ENCODE measurements at places on chromosomes 5 and 9.

- H3K27ac ChIP-seq = no peak overlapping the region
- no peak overlapping the region for H3K4me3 ChIP-seq
- peaks cover 18% of the 10 kb centered on the region for H3K27me3 ChIP-seq
- H3K4me1 ChIP-seq = no peaks in the 10 kb centered on the region
- DNase-seq = no peak
Observed at GRCh38 chr5:180173875-180174586, 35.0 kb downstream of the RASGEF1C start.

GRCh38 chr5:41435276-41435675 lies 75.1 kb downstream of the PLCXD3 start:
- no peak overlapping the region for H3K4me3 ChIP-seq
- no peaks in the 10 kb centered on the region for H3K27me3 ChIP-seq
- no peaks in the 10 kb centered on the region for H3K4me1 ChIP-seq
- H3K27ac ChIP-seq = no peak overlapping the region
- no peak for DNase-seq

GRCh38 chr9:21801683-21802417 lies 586 bp upstream of the MTAP start:
- peak overlapping the region; percentile 90 for H3K4me3 ChIP-seq
- DNase-seq = peak; percentile 89
- H3K27ac ChIP-seq = peak overlapping the region; percentile 90
- H3K4me1 ChIP-seq = peaks cover 15% of the 10 kb centered on the region
- no peaks in the 10 kb centered on the region for H3K36me3 ChIP-seq

DNA sequence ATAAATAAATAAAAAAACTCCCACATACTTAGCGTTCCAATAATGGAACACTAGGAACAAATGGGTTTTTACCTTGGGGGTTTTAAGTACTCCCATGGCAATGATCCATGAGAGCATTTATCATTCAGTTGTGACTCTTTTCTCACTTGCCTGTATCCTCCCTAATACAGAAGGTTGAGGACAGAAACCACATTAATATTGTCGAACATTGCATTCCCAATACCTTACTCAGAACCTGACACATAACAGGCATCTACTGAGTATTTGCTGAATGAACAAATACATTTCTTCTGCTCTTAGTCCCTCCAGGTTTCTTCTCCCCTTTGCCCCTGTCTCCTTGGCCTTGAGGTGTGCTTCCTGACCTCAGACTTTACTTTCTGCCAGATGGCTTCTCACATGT lies 175.9 kb downstream of the CEMIP2 start:
- no peak overlapping the region for H3K27ac ChIP-seq
- H3K4me3 ChIP-seq = no peak overlapping the region
- no peaks in the 10 kb centered on the region for H3K27me3 ChIP-seq
- H3K36me3 ChIP-seq = no peaks in the 10 kb centered on the region
- H3K4me1 ChIP-seq = no peaks in the 10 kb centered on the region

DNA sequence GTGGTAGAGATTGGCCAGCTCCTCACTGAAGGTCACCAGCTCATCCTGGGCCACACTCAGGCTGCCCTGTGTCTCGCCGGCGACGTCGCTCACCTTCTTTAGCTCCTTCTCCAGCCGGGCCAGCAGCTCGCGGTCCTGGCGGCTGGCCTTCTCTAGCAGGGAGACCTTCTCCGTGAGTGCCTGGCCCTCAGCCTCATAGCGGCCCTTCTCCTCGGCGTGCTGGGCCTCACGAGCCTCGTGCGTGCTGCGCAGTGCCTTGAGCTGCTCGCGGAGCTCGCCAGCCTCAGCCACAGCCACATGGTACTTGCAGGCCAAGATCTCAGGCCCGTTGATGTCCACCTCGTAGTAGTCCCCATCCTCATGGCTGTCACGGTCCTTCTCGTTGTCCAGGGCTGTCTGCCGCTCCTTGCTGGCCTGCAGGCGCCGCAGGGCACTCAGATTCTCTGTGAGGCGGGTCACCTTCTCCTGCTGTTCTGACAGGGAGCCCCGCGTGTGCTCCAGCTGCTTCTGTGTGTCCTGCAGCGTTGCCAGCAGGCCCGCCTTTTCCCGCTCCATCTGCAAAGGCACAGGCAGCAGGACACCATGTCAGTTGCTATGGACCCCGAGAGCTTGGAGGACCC lies 45.5 kb downstream of the BICD2 start:
- no peak for DNase-seq
- peaks cover 78% of the 10 kb centered on the region for H3K36me3 ChIP-seq
- H3K4me1 ChIP-seq = peaks cover 16% of the 10 kb centered on the region
- no peak overlapping the region for H3K27ac ChIP-seq
- H3K27me3 ChIP-seq = no peaks in the 10 kb centered on the region

DNA sequence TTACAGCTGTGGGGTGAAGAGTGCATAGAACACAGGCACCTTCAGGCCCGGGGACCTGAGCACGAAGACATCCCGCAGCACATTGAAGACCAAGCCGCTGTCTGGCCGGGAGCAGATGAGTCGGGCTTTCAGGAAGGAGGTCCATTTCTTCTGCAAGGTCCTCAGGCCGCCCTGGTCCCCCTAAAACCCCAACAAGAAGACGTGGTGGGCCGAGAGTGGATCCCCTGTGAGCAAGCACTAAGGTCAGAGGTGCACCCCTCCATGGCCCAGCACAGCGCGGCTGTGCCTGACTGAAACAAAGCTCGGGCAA lies 70.5 kb downstream of the SECISBP2 start:
- no peak for DNase-seq
- H3K36me3 ChIP-seq = peaks cover 73% of the 10 kb centered on the region
- peak overlapping the region; percentile 52 for H3K27ac ChIP-seq
- H3K4me1 ChIP-seq = no peaks in the 10 kb centered on the region
- no peaks in the 10 kb centered on the region for H3K27me3 ChIP-seq
- no peak overlapping the region for H3K4me3 ChIP-seq

GRCh38 chr5:138054847-138055558 lies 22.1 kb upstream of the FAM13B start:
- H3K4me1 ChIP-seq = no peaks in the 10 kb centered on the region
- H3K27me3 ChIP-seq = no peaks in the 10 kb centered on the region
- H3K27ac ChIP-seq = no peak overlapping the region
- no peak for DNase-seq
- no peak overlapping the region for H3K4me3 ChIP-seq

GRCh38 chr9:134365791-134366222 lies 39.6 kb downstream of the RXRA start:
- DNase-seq = no peak
- no peaks in the 10 kb centered on the region for H3K36me3 ChIP-seq
- H3K27ac ChIP-seq = peak overlapping the region; percentile 80
- peaks cover 57% of the 10 kb centered on the region for H3K4me1 ChIP-seq
- no peaks in the 10 kb centered on the region for H3K27me3 ChIP-seq
- no peak overlapping the region for H3K4me3 ChIP-seq

- H3K4me3 ChIP-seq = no peak overlapping the region
- H3K36me3 ChIP-seq = no peaks in the 10 kb centered on the region
- H3K4me1 ChIP-seq = no peaks in the 10 kb centered on the region
- no peak for DNase-seq
- H3K27me3 ChIP-seq = no peaks in the 10 kb centered on the region
Observed at GRCh38 chr5:156826150-156826549, 23.9 kb upstream of the PPP1R2B start.

- DNase-seq = no peak
- no peaks in the 10 kb centered on the region for H3K36me3 ChIP-seq
- no peak overlapping the region for H3K27ac ChIP-seq
- H3K27me3 ChIP-seq = no peaks in the 10 kb centered on the region
- peaks cover 5% of the 10 kb centered on the region for H3K4me1 ChIP-seq
- H3K4me3 ChIP-seq = no peak overlapping the region
Observed at GRCh38 chr5:142063878-142064331, 44.7 kb upstream of the NDFIP1 start.

DNA sequence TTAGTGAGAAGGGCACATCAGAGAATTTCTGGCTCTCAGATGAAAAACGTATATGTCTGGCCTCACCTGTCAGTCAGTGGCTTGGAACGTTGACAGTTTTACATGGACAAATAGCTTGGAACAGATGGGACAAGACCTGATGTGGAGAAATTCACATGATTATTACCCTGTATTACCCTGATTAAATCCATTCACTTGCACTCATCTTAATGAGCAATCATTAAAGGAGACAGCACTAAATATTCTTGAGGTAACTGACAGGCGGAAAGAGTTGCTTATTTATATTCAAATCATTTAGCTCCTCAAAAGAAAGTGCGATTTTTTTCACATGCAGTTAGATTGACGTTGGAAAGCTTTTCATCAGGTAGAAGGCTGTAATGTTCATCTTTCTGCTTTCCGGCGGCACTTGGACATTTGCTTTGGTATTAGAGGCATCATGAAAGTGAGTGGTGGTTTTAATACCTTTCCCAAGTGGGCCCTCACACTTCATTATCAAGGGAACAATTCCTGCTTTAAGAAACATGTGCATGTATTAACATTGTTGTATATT lies 11.7 kb upstream of the TAS2R1 start:
- DNase-seq = no peak
- H3K4me1 ChIP-seq = no peaks in the 10 kb centered on the region

DNA sequence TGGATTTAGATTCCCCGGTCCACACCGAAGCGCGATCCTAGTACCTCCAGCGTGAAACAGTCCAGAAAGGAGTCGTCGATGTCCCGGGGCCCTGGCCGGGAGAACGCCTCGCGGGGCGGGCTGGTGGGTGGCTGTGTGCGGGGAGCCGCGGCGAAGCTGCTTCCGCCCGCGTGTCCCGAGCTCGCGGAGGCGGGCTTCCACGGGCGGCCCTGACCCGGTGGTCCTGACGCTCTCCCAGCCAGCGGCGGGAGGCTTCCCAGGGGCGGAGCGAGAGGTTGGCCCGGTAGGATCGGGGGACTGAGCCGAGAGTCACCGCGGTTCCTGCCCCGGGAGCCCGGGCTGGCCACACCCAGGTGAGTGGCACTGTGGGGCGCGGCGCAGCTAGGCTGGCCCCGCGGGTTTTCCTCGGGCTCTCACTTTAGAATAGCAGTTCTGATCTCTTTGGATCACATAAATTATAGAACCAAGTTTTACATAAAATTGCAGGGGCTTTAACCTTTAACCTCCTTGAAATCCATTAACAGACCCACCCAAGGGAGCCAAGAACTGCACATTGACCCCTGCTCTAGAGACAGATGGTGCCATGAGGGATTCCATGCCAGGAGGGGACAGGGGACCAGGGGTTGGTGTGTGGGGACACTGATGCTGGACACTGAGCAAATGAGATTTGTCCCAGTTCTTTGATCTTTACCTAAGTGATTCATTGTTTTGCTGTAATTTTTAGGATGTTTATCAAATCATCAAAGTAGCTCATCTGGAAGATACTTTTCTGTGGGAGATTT lies 29.2 kb upstream of the IL31RA start:
- H3K4me3 ChIP-seq = peak overlapping the region; percentile 40
- no peaks in the 10 kb centered on the region for H3K4me1 ChIP-seq
- H3K27me3 ChIP-seq = peaks cover 21% of the 10 kb centered on the region
- no peaks in the 10 kb centered on the region for H3K36me3 ChIP-seq
- H3K27ac ChIP-seq = no peak overlapping the region

GRCh38 chr9:111959468-111960359 lies 63.1 kb downstream of the UGCG start:
- no peak overlapping the region for H3K4me3 ChIP-seq
- H3K27me3 ChIP-seq = no peaks in the 10 kb centered on the region
- DNase-seq = peak; percentile 68
- no peaks in the 10 kb centered on the region for H3K36me3 ChIP-seq
- H3K4me1 ChIP-seq = peaks cover 14% of the 10 kb centered on the region

All from upper lobe of right lung (tissue), 1 donor.